ENCODE measurements at places on chromosomes 7 and 10.

GRCh38 chr7:114784177-114784576 lies 137.7 kb upstream of the MDFIC start:
- DNase-seq: no peak

DNA sequence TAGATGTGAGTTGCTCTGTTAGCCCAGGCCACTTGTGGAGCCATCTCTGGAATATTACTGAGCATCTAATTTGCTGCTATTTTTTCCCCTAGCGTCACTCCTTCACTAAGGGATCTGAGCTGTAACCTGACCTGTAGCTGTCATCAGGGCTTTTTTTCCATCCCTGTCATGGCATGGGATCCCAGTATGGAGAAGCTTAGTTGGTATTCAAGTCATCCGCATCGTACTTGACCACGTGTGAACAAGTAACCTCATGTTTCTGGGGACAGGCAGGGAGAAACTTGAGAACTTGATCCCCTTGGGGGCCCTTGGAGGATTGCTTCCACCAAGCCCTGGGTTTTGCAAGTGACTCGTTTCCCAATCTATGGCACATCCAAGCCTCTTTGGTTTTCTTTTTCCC lies 474.4 kb upstream of the GALNT17 start:
- no peak for DNase-seq

- no peak for DNase-seq
These were observed 939.8 kb downstream of the SORCS1 start for GRCh38 chr10:106224676-106225075.

- DNase-seq: no peak
These were observed 76.3 kb upstream of the PRKAR2B start for GRCh38 chr7:106968160-106968559.

DNA sequence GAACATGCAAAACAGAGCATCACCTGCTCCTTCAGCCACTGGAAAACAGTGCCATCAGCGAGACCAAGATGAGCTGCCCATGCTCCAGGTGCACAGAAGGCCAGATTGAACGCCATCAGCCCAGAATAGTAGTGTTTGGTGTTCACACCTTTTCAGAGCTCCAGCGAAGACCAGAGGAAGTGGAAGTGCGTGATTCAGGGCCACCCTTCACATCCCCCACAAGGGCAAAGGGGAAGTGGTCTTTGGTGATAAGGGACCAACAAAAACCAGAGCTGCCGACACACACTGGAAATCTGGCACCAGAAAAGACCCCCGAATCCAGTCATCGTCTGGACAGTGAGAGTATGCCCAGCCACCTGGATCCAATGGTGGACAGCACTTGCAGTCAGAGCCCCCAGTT lies 29.5 kb upstream of the TMEM72 start:
- no peak for DNase-seq

GRCh38 chr7:24800667-24801066 lies 43.4 kb upstream of the GSDME start:
- DNase-seq: no peak

DNA sequence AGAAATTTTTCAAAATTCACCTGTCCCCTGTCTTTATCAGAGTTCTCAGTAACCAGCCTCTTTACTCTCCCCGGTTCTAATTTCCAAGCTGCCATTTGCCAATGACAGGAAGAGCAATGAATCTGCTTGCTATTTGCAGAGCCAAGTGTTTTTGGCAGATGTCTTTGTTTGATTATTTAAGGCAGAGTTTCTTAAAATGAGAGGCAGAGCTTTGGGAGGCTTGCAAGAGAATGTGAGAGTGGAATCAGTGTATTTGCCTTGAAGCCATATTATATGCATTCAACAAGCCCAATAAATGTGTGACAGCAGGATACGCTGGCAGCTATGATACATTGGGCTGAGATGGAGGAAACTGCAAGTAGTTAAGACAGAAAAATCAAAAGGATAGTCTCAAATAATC lies 196.5 kb downstream of the PHF14 start:
- no peak for DNase-seq

DNA sequence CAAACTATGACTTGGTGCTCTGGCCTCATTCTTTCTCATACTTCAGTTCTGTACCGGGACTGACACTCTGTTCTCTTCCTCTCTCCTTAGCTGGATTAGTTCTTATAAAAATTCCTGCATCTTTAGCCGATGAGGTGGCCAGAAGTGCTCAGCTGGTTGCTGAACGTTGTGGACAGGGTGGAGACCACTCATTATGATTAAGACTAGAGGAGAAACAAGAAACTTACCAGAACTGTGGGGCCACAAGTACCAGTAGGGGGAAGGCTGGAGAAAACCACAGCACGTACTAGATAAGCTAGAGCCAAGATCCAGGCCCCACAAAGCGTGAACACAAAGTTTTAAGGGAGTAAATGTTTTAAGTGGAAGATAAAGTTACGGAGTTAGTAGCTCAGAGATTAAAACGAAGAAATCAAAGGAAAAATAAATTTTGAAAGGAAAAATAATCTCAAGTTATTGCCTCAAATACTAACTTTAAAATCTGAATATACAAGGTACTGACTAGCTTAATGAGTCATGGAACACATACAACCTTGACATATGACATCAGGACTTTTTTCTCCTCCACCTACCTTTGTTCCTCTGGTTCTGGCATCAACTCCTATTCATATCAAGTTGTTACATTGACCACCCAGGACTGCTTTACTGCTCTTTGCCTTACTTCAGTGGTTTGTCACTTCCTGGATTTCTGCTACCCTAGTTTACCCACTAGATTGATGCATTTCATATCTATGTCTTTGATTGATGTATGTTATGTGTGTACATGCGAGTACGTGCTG lies 469.0 kb downstream of the TFEC start:
- no peak for DNase-seq

DNA sequence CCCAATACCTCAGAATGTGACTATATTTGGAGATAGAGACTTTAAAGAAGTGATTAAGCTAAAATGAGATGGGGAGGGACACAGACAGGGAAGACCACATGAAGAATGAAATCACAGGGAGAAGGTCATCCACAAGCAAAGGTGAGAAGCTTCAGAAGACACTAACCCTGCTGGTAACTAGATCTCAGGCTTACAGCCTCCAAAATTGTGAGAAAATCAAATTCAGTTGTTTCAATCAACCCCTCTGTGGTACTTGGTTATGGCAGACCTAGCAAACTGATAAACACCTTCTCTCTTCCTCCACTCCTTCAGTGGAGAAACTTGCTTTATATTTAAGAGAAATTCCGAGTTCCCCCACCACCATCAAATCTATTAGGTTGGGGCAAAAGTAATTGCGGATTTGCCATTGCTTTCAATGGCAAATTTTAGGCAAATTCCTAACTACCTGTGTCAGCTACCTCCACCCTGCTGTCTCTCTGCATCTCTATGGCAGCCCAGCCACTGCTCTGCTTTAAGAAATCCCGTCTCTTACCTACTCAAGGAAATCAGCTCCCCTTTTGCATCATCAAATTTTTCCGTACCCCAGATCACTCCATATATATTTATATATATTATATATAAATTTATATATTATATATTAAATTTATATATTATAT lies 38.2 kb downstream of the SEMA3E start:
- DNase-seq: no peak

- DNase-seq: no peak
These were observed 117.6 kb downstream of the HTR7 start for GRCh38 chr10:90740265-90740664.

DNA sequence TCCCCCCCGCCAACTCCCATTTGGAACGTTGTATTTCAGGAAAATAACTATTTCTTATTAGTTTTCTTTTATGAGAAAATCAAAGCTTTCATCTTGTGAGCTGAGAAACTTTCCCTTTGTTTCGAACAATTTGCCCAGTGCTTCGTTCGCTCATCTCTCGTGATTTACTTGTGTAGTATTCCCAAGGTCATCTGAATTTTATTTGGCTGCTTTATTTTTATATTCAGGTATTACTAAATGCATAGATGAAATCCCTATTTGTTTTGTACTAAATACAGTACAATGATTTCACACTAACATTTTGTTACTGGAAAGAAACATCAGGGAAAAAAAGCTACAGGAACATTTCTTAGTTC lies 12.0 kb upstream of the EBLN1 start:
- no peak for DNase-seq

DNA sequence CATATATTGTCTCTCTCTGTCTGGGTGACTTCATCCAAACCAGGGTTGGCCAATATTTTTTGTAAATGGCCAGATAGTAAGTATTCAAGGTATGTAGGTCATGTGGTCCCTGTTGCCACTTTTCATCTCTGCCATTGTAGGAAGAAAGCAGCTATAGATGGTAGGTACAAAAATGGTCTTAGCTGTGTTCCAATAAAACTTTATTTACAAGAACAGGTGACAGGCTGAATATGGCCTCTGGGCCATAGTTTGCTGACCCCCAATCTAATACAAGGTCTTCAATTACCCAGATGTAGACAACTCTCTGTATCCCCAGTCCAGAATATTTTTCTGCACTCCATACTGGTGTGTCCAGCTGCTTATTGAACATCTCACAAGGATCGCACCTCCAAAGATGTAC lies 166.2 kb upstream of the FZD8 start:
- DNase-seq: no peak

GRCh38 chr7:4888161-4888560 lies 4.6 kb upstream of the RADIL start:
- DNase-seq: no peak

DNA sequence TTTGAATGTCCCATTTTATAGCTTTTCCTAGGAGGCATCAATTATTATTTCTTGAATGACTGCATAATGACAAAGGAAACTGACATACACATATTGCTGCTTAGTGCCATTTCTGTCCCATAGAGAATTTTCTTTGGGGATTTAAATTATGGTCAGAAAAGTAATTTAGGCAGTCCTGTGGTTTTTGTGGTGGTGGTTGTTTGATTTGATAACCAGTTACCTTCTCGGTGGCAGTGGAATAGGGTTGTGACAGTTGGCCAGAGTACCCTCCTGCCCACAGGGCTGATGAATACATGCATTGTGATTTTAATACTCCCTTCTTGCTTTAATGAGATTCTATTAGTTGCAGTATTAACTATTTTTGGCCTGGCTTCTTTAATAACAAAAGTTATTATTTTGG lies 6.6 kb upstream of the SGCE start:
- no peak for DNase-seq

GRCh38 chr10:77983384-77984341 lies 45.7 kb downstream of the POLR3A start:
- DNase-seq: no peak

DNA sequence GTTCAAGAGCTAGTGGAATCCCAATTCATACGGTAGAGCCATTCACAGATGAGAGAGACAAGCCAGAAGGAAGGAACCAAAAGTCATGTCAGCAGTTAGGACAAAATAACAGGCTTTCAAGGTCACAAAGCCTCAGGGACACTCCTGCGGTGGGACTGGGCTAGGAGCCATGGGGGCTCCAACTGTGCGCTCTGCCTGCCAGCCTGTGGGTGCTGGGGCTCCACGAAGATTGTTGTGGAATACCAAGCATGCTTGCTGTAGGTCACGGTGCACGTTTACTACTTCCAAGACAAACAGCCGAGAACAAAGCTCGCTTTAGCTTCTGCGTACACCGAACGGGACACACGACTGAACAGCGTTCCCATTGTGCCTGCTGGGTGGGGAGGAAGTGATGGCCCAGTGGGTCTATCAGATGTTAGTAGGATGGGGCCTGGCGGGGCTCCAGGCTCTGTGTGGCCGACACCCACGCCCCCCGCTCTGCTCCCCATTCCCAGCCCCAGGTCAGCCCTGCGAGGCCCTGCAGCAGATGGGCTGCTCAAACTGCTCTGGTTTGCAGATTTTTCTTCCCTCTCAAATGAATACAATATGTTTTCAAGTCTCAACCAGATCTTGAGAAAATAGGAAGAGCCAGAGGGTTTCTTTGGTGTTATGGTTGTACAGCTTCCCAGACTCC lies 158.9 kb downstream of the EGFR start:
- DNase-seq: no peak

DNA sequence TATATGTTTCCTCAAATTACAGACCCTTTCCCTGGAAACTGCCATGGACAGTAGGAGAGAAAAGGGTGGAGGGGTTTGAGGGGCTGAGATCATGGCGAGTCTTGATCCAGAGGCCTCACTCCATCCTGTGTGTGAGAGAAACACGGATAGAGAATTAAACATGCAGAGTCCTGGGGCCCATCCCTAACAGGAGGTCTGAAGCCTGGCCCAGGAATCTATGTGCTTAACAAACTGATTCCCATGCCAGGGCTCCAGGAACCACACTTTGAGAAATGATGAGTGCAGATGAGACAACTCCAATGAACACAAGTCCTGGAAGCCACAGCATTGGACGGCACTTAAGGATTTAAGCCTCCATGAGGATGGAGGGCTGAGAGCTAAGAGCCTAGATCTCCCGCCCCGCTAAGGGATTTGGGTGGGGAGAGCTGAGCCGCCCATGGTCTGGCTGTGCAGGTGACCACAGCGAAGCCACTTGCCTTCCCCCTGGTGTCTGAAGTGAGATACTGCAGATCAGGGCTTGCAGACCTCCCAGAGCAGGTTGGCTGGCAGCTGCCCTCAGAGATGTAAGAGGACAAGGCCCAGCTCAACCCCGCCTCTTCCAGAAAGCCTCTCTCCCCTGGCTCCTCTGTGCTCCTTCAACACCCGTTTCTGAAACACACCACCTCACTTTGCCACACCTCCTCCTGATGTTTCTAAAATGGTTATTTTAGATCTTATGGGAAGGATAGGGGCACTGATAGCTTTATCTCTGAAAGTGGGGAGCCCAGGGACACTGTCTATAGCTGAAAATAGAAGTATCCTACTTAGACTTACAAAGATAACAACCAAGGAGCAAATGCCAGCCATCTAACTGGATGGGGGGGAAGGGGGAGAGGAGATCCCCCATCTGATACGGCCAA lies 24.8 kb upstream of the EIF5AL1 start:
- DNase-seq: no peak

GRCh38 chr10:131430716-131431412 lies 119.3 kb upstream of the TCERG1L start:
- DNase-seq: no peak

- no peak for DNase-seq
These were observed 46.4 kb upstream of the NXPH1 start for GRCh38 chr7:8386926-8387550.

GRCh38 chr10:33570495-33570894 lies 236.0 kb upstream of the NRP1 start:
- DNase-seq: no peak

DNA sequence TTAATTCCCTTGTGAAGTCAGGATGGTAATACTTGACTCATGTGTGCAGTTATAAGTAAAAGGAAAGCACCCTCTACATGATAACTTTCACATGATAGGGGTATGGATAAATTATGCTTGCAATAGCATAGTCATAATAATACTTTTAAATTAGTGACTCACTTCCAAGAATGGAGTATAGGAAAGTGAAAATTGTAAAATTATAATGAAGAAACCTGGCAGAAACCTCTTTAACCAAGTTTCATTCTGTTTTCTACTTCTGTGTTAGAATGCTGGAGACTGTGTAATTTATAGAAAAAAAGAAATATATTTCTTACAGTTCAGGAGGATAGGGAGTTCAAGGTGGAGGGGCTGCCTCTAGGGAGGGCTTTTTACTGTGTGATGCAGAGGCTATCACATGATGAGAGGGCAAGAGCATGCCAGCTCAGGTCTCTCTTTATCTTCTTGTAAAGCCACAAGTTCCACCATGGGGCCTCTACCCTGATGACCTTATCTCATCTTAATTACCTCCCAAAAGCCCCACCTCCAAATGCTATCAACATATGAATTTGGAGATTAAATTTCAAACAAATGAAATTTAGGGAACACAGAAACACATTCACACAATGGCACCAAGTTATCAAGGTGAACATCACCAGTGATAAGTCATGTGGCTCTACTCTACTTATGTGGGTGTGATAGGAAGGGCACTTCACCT lies 43.2 kb downstream of the HDAC9 start:
- DNase-seq: no peak
